ENCODE measurements at places on chromosomes 11 and 22.

- no peak for DNase-seq
Measured at GRCh38 chr11:11148104-11148509, 204.9 kb downstream of the CSNK2A3 start.

GRCh38 chr11:79441461-79441875 lies 638 bp upstream of the TENM4 start:
- DNase-seq: no peak

DNA sequence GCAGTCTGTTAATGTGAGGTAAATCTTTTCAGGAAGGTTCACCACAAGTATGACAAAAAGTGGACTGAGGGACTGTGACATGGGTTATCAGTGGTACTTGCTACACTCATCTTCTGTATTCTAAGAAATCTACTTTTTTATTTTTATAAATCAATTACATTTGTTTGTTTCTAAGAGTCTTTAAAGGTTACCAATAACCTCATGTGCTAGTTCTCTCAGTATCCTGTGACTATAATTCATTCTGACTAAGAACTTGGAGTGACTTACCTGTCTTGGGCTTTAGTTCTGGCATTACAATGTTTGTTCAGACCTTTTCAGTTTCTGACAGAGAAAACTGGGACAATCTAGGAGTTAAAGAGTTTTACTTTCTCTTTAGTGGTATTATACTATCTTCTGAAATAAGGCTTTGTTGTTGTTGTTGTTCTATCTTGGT lies 108.4 kb downstream of the PDE3B start:
- DNase-seq: no peak

GRCh38 chr11:104836691-104837090 lies 61.6 kb downstream of the CASP12 start:
- DNase-seq: no peak

DNA sequence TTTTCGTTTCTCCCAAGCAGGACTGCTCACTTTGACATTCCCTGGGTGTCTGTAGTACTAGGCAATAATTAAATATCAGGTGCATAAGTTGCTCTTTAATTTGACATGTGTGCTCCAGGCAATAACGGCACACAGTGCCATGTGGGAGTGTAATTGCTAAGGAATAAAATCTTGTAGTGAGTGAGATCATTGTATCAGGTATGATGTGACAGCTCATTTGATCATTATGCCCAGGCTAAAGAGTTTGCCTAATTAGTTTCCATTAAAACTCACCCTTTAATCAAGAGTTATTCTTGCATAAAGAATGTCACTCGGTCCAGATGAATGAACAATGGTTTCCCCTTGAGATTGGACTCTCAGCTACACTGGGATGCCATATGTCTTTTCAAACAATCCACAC lies 220.0 kb downstream of the INSC start:
- no peak for DNase-seq
